Mammary epithelial cell (primary cell): ENCODE measurements at places on chromosomes 4 and X.

- no peak for DNase-seq
Measured at GRCh38 chr4:152158225-152158624, 377.7 kb downstream of the FBXW7 start.

DNA sequence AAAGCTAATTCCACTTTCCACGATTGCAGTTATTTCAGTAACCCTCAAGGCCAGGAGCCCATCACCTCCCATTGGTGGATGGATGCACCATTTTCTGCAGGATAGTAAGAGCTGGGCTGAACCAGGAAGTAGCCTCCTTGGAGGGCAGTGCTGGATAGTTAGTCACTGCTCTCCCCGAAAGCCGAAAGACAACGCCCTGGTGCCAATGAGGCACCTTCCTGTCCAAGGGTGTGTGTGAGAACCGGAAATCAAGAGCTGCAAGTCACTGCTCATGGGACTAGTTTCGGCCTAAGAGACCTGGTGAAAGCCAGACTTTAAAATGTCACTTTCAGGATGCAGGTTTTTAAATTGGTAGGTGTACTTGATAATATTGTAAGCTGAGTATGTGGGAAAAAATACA is 203.8 kb upstream of the HS3ST1 start:
- DNase-seq, result peak; percentile 93

DNA sequence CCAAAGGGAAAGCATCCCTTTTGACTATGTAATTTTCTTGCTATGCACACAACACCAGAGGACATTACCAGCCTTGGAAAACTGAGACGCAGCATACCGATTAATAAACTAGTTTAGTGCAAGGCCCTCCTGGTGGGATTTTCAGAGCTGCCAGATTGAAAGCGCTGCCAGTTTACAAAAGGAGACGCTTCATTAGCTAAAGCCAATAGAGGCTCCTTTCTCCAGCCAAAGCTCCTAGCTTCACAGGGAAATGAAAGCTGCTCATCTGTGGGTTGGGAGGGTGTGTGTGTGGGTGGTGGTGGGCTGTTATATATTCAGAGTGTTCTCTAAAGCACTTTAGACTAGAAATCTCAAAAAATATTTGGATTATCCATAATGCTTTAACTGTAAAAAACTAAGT is 32.4 kb downstream of the SPANXN4 start:
- DNase-seq, result no peak

GRCh38 chr4:149676076-149676475 is 139.6 kb downstream of the IQCM start:
- no peak for DNase-seq

- DNase-seq, result no peak
Measured at GRCh38 chr4:157674699-157675098, 454.2 kb downstream of the GRIA2 start.

DNA sequence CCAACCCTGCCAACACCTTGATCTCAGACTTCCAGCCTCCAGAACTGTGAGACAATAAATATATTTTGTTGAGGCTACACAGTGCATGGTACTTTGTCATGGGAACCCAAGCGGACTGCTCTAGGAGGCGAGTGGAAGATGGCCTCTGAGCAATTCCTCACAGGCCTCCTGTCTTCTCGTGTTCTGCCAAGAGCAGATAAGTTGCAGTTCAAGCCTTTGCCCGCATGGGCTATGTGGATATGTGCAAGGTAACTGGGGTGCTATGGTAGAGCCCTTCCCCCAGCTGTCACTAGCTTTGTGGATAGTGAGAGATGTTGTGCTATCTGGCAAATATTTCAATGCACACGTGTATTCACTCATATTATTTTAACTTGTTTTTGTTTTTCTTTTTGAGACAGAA is 156.0 kb upstream of the BCOR start:
- no peak for DNase-seq

GRCh38 chr4:16598597-16599206 is 299.7 kb downstream of the LDB2 start:
- no peak for DNase-seq

DNA sequence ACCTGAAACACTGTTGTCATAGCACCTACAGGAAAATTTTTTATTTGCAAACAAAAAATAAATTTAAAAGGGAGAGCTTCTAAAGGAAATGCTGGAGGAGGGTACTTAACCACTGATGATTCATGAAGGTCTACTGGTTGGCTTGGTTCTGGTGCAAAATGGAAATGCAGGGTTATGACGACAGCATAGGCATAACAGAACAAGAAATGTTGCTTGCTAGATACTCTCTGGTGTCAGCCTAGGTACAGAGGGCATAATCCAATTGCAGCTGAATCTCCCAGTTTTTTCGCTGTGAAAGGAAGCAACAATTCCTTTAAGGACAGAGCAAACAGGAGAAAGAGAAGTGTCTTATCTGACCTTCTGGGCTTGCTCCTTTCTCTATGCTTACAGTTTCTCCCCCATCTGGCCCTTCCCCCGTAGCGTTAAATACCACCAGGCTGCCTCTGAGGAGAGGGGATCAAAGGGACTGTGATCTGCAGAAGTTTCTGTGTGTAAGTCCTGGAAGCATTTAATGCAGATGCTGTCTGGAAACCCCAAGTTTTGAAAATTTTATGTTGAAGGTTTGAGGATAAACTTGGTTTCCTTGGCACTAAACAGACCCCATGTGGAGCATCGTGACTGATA is 23.7 kb upstream of the CASK start:
- no peak for DNase-seq

GRCh38 chr4:2591189-2591588 is 54.7 kb downstream of the FAM193A start:
- DNase-seq, result no peak

GRCh38 chr4:180617196-180617595 is 1626.0 kb upstream of the TENM3 start:
- DNase-seq, result peak; percentile 2

GRCh38 chr4:112038861-112039260 is 106.4 kb upstream of the FAM241A start:
- DNase-seq, result peak; percentile 58

DNA sequence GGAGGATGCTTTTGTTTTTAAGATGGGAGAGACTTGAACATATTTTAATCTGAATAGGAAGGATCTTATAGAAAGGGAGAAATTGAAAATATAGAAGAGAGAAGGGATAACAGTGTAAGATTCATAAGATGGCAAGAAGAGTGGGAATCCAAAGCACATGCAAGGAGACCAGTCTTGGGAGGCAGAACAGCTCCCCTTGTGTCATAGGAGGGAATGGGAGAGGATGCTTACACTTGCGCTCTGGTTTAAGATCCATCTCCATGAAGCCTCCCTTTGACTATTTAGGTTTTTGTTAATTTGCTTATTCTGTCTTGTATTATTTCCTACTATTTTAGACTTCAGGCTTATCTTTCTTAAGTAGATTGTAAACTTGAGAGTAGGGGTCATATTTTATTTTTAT is 42.7 kb downstream of the KIF4A start:
- DNase-seq, result no peak

DNA sequence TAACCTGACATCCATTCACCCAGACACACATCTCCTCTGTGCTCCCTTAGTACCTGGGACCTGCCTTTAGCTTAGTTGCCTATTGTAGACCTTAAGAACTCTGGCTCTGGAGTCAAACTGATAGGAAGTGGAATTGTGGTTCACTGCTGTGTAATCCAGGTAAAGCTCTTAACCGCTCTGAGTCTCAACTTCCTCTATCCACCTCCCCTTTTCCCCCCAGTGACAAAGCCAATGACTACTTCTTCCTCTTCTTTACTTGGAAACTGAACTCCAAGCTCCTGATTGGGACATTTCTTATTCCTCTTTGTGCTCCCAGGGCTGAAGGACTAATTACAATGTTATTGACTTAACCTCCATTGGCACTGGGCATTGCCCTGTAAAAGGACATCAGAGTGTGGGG is 94.1 kb downstream of the DRD5 start:
- DNase-seq, result no peak

GRCh38 chrX:139691493-139691842 is 16.5 kb downstream of the MCF2 start:
- DNase-seq, result no peak

DNA sequence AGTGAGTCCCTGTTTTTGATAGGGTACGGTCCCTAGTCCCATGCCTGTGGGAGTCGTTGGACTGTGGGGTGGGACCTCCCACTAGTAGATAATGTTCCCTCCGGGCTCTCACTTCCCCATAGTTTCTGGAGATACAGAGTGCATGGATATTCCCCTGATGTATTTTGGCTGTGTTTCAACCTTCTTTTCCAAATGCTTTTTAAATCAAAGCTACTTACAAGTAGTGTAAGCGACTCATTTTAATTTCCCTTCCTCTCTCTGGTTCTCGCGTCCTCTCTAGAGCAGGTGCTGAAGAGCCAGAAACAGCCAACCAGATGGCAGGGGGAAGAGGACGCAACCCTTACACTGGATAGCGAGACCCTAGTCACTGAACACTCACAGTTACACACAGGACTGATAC is 79.2 kb downstream of the ZNF827 start:
- no peak for DNase-seq

GRCh38 chr4:170097681-170098080 is 7.9 kb upstream of the AADAT start:
- DNase-seq, result no peak

GRCh38 chrX:119684916-119685224 is 8.1 kb downstream of the SEPTIN6 start:
- no peak for DNase-seq

DNA sequence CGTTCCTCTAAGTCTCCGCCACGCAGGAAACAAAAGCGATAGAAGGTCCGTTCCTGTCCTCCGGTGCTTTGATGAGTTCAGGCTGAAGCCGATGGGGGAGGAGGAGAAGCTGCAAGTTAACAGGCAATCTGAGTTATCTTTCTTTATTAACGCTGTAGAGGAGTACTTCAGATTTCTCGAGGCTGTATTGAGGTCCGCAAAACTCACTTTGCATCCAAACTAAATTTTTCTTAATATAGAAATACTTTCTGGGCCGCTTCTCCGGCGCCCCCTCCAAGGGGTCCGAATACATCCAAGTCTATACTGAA is 395 bp upstream of the SOWAHB start:
- no peak for DNase-seq

- peak; percentile 73 for DNase-seq
Measured at GRCh38 chr4:110854021-110854678, 231.3 kb upstream of the PITX2 start.

DNA sequence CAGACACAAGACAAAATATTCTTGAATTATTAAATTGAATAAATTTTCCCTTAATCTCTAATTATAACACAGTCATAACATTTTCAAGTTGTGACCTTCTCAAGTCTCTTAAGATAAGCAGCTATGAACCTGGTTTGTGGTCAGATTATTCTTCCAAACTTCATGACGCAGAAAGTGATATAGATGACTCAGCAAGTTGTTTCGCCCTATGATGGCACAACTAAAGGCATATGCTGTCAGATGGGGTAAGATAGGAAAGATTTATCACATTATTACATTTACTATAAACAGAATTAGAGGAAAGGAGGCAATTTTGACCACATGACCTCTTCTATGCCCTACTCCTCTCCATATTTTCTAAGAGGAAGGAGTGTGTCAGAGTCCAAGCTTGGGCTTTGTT is 4.6 kb upstream of the DCAF12L2 start:
- no peak for DNase-seq

GRCh38 chr4:120659616-120660170 is 262.8 kb downstream of the PRDM5 start:
- no peak for DNase-seq

DNA sequence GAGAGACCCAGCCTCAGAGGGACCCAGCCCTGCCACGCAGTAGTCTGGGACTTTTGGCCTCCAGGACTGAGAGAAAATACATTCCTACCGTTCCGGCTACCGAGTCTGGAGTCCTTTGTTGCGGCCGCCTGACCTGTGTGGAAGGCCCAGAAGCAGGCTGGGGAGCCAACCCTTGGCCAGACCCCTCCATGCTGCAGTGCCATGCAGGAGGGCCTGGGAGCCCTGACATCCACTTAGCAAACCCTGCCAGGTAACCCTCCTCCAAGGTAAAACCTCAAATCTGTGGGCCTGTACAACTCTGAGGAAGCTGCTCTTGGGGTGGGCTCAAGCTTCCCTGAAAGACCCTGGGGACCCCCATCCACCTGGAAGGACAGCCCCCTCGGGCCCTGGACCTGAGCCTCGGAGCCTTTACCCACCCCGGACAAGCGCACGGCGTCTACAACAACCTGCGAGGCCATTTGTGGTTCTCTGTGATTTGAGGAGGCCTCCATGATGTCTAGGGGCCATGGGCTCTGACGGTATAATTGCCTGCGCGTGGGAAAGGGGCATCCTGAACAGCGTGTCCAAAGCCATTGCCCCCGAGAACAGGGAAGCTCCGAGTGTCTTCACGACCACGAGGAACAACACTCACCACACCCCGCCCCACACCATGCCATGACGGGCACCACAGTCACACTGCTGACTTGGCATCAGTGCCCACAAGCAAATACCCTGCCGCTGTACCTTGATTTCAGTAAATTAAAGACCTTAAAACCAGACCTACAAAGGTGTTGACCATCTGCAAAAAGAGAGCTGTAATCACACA is 58.7 kb downstream of the ZFYVE28 start:
- no peak for DNase-seq

DNA sequence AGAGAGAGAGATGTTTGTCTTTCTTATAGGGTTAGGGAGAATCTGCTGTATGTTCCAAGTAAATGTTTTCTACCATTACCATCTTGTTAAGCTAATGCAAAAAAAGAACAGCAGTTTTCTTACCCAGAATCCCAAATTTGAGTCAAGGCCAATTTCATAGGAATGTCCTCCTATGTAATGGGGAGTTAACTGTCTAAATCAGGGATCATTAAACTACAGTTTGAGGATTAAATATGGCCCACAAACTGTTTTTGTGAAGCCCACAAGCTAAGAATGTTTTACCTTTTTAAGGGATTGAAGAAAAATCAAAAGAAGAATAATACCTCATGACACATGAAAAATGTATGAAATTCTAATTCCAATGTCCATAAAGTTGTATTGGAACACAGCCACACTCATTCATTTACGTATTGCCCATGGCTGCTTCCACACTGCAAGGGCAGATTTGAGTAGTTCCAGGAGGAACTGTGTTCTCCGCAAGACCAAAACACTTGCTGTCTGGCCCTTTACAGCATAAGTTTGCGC is 113.2 kb upstream of the SPRY1 start:
- DNase-seq, result no peak

- no peak for DNase-seq
Measured at GRCh38 chrX:132741689-132742088, 216.7 kb downstream of the HS6ST2 start.

- DNase-seq, result no peak
Measured at GRCh38 chr4:1058997-1059665, 47.7 kb downstream of the FGFRL1 start.

DNA sequence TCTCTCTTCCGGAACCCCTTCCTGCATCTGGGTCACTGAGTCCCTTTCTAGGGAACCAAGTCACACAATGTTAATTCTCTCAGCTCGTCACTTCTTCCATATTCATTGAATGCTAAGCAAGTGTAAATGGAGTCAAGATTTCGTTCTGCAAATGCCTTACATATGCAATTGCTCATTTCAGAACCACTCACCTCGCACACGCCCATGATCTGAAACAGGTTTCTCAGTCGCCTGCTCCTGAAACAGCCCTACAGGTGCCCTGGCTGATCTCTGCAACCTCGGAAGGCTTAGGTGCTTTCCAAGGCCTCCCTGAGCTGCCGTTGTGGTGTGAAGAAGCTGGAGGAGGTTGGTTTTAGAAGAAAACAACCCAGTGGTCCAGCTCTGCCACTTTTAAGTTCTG is 100.8 kb upstream of the MSX1 start:
- no peak for DNase-seq

GRCh38 chrX:106467422-106467821 is 144.4 kb upstream of the RADX start:
- no peak for DNase-seq
